CD4-positive, alpha-beta T cell treated with Interleukin-15 for 4 hours (primary cell): ENCODE measurements at places on chromosomes 2 and 18.

- peak; percentile 25 for DNase-seq
Observed at GRCh38 chr2:64730551-64731262, 77.0 kb upstream of the SERTAD2 start.

DNA sequence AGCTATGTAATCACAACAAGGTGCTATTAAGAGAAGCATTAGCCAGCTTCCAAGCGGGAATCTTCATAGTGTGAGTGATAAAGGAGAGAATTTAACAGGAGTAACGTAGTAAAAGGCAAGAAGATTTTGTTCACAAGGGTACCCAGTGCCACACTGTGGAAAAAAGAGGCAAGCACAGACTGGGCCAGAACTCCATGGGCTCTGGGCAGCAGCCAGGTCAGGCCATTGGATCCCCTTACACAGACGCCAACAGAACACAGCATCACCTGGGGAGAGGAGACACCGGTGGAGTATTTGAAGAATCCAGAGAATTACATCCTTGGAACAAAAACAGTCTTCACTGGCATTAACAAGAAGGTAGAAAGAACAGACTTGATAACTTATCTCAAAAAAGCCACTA is 21.2 kb downstream of the AMER3 start:
- no peak for DNase-seq

DNA sequence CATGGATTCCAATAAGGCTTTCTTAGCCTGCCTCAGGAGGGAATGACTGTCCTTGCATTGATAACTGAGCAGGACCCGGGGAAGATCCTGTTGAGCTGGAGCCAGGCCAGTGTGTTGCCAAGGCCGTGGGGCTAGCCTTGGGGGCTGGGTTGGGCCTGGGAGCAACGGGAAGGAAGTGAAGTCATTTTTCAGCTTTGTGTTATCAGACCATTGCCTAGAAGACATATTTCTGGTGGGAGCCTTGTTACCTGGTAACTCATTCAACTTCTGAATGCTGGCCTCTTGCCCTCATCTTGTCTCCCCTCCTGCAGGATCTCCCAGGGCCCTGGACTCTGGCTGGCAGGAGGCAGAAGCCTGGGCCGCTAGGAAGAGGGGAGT is 92.7 kb upstream of the MGAT5 start:
- no peak for DNase-seq

- peak; percentile 68 for DNase-seq
Observed at GRCh38 chr2:191030521-191031154, 16.7 kb upstream of the STAT1 start.

DNA sequence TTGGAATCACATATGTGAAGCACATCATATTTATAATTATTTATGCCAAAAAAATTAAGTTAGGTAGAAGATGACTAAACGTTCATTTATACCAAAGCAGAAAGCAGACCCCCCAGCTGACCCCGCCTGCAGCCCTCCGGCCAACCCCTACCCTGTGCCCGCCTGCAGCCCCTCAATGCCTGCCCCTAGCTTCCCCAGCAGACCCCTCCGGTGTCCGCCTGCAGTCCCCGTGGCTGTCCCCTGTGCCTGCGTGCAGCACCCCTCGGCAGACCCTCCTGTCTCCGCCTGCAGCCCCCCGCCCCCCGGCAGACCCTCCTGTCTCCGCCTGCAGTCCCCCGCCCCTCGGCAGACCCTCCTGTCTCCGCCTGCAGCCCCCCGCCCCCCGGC is 136.2 kb downstream of the NFATC1 start:
- DNase-seq, result no peak

DNA sequence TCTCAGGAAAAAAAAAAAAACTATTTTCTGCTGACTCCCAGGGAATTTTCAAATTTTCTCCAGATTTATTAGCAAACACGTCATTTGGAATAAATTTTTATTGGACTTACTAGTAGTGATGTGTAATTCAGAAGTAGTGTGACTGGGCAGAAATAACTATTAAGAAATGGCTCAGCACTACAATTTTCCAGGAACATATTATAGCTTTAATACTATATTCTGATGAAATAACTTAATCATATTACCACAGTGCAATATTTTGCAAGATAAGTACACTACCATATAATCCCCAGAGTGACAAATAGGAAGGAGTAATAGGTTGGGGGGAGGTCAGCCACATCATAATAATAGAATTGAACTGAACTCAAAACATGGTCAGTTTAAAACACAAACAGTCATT is 19.7 kb upstream of the TNFAIP6 start:
- no peak for DNase-seq

DNA sequence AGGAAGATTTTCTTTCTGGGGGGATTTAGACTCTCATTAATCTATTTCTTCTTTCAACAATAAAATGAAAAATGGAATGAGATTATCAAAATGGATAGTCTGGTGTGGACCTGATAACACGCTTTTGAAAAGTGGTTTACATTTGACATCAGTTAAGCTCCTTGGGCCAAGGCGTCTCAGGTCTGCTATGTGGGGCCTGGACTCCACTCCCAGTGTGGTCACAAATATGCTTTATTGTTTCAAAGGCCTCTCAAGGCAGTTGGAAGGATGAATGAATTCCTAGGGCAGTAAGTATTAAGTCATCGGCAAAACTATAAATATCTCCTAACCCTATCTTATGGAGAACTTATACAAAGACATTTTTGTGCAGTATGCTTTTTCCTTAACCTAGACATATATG is 74.5 kb downstream of the ETAA1 start:
- DNase-seq, result no peak
